ENCODE measurements at places on chromosomes 5 and 9.

DNA sequence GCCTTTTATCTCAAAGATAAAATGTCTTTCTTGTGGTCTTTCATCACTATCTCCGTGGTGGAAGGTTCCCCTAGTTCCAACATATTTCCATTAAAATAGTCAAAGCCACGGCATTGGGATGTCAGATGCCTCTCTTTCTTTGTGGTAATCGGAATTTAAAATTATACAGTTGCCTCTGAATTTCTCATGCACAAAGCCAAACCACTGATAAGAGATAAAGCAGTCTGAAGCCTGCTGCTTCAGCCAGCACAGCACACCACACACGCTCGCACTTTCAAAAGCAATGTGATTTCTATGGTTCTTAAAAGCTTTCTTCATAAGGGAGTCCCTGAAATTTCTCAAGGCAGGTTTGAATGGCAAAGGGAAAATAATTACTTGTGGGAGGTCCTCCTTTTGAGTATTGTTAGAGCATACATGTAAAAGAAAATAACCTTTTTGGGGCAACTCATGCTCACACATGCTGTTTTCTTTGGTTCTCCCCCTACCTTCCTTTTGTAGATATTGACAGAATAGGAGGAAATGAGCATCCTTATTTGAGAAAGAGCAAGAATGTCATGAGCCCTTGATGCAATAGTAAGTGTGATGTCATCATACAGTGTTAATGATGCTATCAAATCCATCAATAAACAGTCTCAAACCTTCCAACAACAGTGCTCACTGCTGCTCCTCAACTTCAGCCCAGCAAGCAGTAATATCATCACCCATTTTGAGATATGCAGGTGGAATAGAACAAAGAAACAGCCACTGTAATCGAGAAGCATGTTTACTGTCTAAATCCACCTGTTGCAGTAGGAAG is 85.7 kb upstream of the PPP1R2B start:
- DNase-seq, result no peak

- DNase-seq, result no peak
These were observed 29.0 kb upstream of the C9orf72 start for GRCh38 chr9:27602142-27602861.

DNA sequence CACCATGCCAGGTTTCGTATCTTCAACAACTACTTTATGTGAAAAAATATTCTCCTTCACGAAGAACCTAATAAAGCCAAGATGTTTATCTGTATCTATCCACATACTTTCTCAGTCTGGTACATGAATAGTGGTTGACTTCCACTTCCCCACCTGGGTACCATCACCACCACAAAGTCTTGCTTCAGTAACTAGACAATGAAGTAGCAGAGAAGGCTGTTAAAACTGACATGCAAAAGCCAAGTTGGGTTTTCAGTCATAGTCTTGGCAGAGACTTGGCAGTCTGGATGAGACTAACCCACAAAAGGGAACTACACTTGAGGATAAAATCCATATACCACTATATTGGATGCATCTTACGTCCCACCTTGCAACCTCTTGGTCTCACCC is 5.0 kb downstream of the P4HA2 start:
- no peak for DNase-seq

GRCh38 chr9:94140791-94141790 is 56.8 kb downstream of the PTPDC1 start:
- DNase-seq, result no peak

GRCh38 chr5:102922111-102922720 is 167.1 kb downstream of the PAM start:
- no peak for DNase-seq

DNA sequence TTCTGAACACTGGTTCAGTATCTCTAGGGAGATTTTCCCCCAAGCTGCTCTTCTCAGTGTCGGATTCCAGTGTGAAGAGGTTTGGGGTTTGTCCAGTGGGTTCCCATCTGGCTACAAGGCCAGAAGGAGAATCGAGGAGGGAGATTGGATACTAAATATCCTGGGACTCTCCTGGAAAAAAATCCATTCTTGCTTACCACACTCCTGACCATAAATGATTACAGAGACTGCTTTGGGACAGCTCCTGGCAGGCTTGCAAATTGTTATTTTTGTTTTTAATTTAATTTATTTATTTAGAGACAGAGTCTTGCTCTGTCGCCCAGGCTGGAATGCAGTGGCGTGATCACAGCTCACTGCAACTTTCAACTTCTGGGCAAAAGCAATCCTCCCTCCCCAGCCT is 4.7 kb upstream of the SUSD1 start:
- DNase-seq, result peak; percentile 62

DNA sequence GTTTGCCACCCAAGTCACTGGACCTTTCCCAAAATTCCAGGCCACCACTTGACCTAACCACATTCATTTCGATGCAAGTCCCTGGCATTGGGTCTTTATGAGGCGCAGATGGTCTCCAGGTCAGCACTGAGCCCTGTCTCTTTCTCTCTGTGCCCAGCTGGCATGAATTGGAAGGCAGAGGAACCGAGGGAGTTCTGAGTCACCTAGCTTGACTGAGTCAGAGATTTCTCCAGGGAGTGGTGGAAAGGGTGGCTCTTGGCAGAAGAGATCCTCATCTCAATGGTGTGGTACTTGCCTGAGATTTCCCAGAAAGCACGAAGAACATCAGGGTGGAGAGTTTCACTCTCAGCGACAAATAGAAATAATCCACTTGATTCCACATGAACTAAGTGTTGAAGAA is 43.8 kb downstream of the WDR36 start:
- no peak for DNase-seq

DNA sequence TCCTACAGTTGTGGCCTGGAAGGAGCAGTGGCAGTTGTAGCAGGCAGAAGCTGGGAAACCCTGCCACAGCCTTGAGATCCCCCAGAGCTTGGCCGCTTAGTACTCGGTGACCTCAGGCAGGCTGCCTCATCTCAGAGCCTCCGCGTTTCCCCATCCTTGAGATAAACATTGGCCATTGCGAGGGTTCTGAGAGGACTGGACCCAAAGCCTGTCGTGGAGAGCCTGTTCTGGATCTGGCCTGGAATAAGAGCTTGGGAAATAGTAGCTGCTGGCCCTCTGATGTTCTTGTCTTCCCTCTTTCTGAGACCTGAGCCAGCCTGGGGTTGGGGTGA is 1.3 kb downstream of the MIGA2 start:
- peak; percentile 32 for DNase-seq

- DNase-seq, result peak; percentile 79
These were observed 3.3 kb upstream of the PRLR start for GRCh38 chr5:35233601-35234000.

- no peak for DNase-seq
These were observed 236.2 kb upstream of the NREP start for GRCh38 chr5:111993242-111993641.

- no peak for DNase-seq
These were observed 31.9 kb upstream of the PCSK5 start for GRCh38 chr9:75858497-75859092.

DNA sequence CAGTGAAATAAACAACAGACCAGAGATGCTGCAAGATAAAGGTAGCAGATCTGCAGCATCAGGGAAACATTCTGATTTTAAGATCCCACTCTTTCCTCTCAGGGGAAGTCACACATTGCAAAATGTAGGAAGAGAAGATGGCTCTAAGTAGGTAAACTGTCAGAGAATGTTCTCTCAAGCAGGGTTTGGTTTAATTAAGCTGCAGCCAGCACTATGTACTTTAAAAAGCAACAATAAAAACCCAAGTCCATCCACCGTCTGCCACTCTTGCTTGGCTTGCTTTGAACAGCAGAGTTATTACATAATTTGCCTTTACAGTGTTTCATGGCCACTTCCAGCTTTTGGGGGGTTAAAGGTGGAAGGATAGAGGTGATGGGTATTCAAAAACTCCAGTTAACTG is 343.2 kb upstream of the DAP start:
- DNase-seq, result no peak

DNA sequence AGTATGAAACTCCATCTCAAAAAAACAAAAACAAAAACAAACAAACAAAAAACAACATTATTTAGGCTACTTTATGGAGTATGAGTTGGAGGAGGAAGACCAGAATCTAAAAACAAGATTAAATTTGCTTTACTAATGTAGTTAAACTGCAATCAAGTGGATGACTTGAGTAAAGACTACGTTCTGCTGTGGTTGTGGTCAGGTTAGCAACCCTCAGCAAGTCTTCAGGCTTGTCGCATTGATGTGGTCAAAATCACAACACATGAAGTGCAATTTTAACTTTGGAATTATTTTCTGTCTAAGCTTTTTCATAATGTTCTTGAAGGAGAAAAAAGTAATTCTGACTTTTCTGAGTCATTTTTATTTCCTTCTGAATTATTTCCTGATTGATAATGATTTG is 43.1 kb downstream of the PDE6A start:
- DNase-seq, result no peak

DNA sequence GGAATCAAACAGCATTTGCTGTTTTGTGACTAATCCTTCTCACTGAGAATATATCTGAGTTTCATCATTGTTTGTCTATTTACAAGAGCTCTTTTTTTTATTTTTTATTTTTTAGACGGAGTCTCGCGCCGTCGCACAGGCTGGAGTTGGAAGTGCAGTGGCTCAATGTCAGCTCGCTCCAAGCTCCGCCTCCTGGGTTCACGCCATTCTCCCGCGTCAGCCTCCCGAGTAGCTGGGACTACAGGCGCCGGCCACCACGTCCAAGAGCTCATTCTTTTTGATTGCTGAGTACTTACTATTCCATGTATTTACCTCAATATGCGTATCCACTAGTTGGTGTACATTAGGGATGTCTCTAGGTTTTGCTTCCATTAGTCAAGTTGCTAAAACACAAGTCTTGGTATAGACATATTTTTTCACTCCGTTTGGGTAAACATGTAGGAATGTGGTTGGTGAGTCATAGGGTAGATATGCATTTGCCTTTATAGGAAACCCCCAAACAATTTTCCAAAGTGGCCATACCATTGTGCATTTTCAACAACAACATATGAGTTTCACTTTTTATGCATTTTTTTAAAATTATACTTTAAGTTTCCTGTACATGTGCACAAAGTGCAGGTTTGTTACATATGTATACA is 1005.0 kb upstream of the CDH10 start:
- DNase-seq, result peak; percentile 46

- no peak for DNase-seq
These were observed 105.1 kb downstream of the EHMT1 start for GRCh38 chr9:137723783-137724445.

- DNase-seq, result no peak
These were observed 113.2 kb downstream of the GCNT1 start for GRCh38 chr9:76572151-76572550.

DNA sequence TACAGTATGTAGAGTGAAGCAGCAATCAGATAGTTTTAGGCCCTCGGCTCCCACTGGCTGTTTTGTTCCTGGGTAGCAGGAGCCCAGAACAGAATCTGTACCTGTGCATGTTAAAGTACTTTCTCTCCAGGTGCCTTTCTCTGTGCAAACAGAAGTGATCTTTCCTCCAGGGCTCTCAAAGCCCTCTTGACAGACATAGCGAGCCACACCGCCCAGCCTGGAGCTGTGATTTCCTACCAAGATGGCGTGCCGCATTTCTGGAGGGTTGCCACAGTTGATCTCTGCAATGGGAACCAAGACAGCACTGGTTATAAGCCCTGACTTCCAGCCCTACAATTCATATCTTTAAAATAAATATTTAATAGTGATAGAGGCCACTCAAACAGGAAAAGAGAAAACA is 50.9 kb downstream of the SUSD1 start:
- no peak for DNase-seq

- DNase-seq, result no peak
These were observed 562.6 kb downstream of the NR2F1-AS1 start for GRCh38 chr5:93018461-93018860.

DNA sequence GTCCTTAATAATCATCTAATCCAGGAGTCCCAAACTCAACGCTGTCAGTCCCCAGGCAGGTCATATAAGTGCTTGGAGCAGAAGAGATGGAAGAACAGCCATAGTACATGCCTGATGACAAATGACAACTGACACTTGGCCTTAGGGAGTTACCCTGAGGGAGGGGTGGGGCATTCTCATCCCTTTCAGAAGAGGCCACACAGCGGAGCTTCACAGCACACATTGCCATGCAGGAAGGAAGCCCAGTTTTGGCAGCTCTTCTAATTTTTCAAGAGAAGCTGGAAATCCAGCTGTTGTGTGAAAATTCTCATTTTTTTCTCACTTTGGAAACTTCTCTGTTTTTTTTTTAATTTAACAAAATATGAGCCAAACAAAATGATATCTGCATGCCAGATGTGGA is 89.0 kb downstream of the ASTN2 start:
- no peak for DNase-seq

DNA sequence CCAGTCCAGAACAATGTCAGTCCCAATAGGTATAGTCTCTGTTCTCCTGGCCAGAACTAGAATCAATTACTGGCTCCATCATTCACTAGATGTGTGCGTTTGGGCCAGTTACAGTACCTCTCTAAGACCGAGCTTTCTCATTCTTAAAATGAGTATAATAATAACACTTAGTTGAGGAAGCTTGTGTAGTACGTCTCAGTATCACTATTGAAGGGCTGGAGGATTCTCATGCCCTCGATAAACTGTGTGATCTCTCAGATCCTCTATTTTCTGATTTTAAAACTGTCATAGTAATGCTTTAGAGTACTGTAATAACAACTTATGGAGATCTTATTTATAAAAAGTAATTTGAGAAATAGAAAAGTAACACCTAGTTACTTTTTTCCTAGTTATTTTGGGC is 50.7 kb downstream of the CDKN2A start:
- DNase-seq, result no peak

DNA sequence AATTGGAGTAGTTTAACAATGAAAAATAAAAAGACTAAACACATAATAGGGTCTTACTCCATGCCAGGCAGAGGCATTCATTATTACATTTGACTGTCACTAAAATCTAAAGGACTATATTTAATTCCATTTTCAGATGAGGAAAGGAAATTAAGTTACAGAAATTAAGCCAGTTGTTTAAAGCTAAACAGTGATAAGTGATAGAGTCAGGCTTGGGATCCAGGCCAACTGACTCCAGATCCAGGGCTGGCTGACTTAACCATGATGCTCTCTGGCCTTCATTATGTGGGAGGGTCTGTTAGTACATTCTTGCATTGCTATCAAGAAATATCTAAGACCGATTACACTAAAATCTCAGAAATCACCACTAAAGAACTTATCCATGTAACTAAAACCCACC is 107.2 kb downstream of the ARHGEF28 start:
- DNase-seq, result no peak

GRCh38 chr5:37888476-37888875 is 48.6 kb upstream of the GDNF start:
- no peak for DNase-seq

DNA sequence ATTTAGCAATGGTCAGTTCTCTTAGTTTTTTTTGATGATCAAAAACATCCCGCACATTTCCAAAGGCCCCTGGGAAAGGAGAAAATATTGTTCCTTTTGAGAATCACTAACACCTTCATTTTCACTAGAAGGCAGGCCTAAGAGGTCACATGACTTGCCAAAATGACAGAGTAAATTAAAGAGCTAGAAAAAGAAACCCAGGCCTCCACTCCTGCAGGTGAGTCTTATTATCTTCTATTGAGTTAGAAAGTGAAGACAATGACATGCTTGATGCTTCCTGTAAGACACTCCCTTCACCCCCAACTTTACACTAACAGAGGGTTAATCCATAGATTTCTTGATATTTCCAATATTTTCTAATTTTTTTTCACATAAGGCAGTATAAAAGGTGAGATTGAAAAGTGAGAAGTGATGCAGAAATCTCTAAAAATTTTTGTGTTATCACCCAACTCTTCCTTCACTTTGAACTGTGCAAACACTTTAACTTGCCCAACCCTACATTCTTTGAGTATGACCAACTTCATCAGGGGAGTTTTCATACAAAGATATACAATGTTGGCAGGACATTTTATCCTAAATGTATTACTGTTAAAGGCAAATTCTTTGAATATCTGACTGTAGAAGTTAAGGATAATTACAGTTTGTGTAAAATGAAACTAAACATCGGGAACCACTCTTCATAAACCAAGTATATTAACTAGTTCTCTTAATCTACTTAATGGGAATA is 57.1 kb downstream of the SUB1 start:
- DNase-seq, result no peak
